ENCODE measurements at places on chromosomes 4 and X. TPM values are rescaled to one million over a fixed set of nuclear protein-coding genes. Genes with fewer than 3 reads are reported as not detected.

Gene P2RY10
- not detected for total RNA-seq

Gene RRH
- total RNA-seq: not detected

Gene TRIM60
- not detected for total RNA-seq

Gene TBC1D19
- 22.8 TPM for total RNA-seq

Gene SPINK2
- total RNA-seq: not detected

Gene RAB33A
- 0.78 TPM for total RNA-seq

Gene ALPK1
- total RNA-seq: 14.8 TPM

Gene FGF5
- not detected for total RNA-seq

Gene MAOA
- total RNA-seq: 118 TPM

Gene TMEM156
- total RNA-seq: 2.9 TPM

Gene LAMP2
- total RNA-seq: 67.7 TPM

Gene TCEAL2
- 2.3 TPM for total RNA-seq

Gene DCAF12L2
- not detected for total RNA-seq

Gene PNMA6F
- total RNA-seq: not detected

- H3K27ac ChIP-seq: no peak overlapping the region
- no peak for DNase-seq
- H3K4me3 ChIP-seq: no peak overlapping the region
- no peaks in the 10 kb centered on the region for H3K4me1 ChIP-seq
- H3K36me3 ChIP-seq: no peaks in the 10 kb centered on the region
- no peaks in the 10 kb centered on the region for H3K27me3 ChIP-seq
Measured at GRCh38 chr4:156475322-156475721, 496.3 kb downstream of the PDGFC start.

DNA sequence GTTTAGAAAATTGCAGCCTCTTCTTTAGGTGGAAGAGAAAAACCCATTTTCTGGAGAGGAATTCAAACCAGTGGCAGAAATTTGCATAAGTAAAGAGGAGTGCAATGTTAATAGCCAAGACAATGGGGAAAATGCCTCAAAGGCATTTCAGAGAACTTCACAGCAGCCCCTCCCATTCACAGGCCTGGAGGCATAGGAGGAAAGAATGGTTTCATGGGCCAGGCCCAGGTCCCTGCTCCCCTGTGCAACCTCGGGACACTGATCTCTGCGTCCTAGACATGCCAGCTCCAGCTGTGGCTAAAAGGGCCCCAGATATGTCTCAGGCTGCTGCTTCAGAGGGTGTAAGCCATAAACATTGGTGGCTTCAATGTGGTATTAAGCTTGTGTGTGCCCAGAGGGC, 161.8 kb upstream of the CENPE start:
- DNase-seq: no peak
- H3K4me3 ChIP-seq: no peak overlapping the region
- H3K27me3 ChIP-seq: no peaks in the 10 kb centered on the region

GRCh38 chr4:128737098-128737513, 72.4 kb upstream of the JADE1 start:
- no peak overlapping the region for H3K27ac ChIP-seq
- no peaks in the 10 kb centered on the region for H3K27me3 ChIP-seq
- H3K36me3 ChIP-seq: no peaks in the 10 kb centered on the region

DNA sequence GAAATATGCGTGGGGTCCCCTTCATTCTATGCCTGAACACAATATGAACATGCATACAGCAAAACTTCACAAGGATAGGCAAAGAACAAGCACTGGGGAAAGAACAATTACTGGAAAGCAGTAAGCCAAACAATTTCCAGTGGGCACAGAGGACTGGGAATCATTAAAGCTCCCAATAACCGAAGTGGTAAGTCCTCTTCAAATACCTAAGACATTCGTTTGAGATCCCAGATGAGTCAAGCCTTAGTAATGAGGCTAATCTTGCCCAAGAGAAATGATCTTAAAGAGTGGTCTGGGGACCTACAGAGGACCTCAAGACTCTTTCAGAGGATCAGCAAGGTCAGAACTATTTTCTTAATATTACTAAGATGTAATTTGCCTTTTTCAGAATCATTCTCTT, 28.6 kb downstream of the ANAPC10 start:
- H3K4me1 ChIP-seq: peaks cover 14% of the 10 kb centered on the region
- no peaks in the 10 kb centered on the region for H3K36me3 ChIP-seq
- H3K27ac ChIP-seq: no peak overlapping the region
- H3K27me3 ChIP-seq: no peaks in the 10 kb centered on the region
- H3K4me3 ChIP-seq: no peak overlapping the region

DNA sequence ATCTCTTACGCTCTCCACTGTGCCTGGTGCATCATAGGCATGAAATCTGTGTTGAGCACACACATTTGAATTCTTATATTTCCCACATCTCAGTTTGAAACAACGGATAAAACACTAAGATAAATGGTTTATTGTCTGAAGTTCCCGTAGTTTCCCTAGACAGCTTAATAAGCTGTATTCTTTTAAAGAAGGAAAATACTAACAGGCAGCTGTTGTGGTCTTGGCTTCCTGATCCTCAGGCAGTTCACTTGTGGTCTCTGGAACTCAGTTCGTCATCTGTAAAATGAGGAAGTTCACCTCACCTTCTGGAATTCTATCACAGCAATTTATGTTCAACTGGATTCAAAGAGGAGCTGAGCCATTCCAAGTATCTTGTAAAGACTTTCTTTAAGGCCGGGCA, 1805.6 kb upstream of the TENM3 start:
- H3K27ac ChIP-seq: no peak overlapping the region
- H3K27me3 ChIP-seq: no peaks in the 10 kb centered on the region
- no peaks in the 10 kb centered on the region for H3K36me3 ChIP-seq
- H3K4me1 ChIP-seq: no peaks in the 10 kb centered on the region
- H3K4me3 ChIP-seq: no peak overlapping the region

DNA sequence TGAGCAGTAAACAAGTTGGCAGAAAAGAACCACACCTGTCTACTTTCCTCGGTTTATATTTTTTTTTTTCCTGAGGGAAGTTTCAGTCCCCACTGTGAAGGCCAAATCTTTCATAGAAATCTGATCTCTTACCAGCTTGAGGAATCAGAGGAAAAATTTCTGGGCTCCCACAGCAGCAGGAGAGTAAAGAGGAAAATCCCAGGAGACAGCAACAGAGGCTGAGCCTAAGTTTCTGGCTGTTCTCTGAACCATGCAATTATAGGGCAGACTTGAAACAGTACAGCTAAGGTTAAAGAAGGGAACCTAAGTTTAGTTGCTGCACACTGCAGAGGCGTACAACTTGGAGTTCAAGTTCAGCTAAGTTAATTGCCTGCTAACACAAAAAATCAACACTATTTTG, 1090.9 kb upstream of the INTU start:
- no peaks in the 10 kb centered on the region for H3K36me3 ChIP-seq
- no peaks in the 10 kb centered on the region for H3K4me1 ChIP-seq
- no peak for DNase-seq
- H3K4me3 ChIP-seq: no peak overlapping the region
- H3K27ac ChIP-seq: no peak overlapping the region

GRCh38 chr4:108738003-108738706, 24.7 kb downstream of the ETNPPL start:
- H3K4me3 ChIP-seq: no peak overlapping the region
- H3K27me3 ChIP-seq: no peaks in the 10 kb centered on the region
- H3K27ac ChIP-seq: no peak overlapping the region
- no peak for DNase-seq
- no peaks in the 10 kb centered on the region for H3K4me1 ChIP-seq

DNA sequence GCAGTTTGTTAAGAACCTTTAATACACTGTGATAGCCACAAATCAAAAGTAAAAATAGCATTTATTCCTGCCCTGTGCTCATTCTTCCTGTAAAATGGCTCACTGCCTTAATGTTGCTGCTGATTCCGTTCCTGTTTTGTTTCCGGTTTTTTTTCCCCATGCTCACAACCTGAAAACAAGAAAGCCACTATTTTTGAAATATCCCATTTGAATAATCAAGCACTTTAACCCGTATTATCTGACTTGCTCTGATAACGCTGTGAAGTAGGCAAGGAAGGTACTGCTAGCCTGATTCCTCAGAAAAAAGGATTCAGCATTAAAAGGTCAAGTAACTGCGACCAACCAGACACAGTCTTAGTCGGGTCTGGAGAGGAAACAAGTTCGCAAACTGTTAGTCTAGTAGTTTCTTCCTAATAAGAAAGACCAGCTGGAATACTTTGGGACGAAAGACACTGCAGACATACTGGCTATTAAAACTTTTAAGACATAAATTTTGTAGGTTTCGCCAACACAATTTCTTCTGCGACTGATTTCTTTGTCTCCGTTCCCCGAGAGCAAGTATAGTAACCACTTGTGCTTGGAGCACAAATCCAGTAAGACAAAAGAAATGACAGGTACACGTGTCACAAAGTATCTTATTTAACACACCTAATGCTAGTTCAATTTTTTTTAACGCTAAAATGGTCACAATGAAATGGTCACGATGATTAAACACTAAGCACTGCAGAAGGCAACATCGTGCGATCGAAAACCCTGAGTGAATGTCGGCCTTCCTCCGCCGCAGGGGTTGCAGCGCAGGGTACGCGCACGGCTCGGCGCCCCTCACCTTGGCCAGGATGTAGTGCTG, 802 bp downstream of the COX18 start:
- H3K4me1 ChIP-seq: peaks cover 22% of the 10 kb centered on the region
- no peaks in the 10 kb centered on the region for H3K27me3 ChIP-seq
- peaks cover 2% of the 10 kb centered on the region for H3K36me3 ChIP-seq
- H3K4me3 ChIP-seq: peak overlapping the region; percentile 65
- H3K27ac ChIP-seq: peak overlapping the region; percentile 97

- no peaks in the 10 kb centered on the region for H3K4me1 ChIP-seq
- no peaks in the 10 kb centered on the region for H3K36me3 ChIP-seq
- no peak for DNase-seq
- no peak overlapping the region for H3K4me3 ChIP-seq
Measured at GRCh38 chrX:119721926-119722325, 29.0 kb upstream of the SEPTIN6 start.

- H3K27me3 ChIP-seq: no peaks in the 10 kb centered on the region
- no peak for DNase-seq
- H3K4me1 ChIP-seq: peaks cover 5% of the 10 kb centered on the region
- H3K27ac ChIP-seq: no peak overlapping the region
Measured at GRCh38 chr4:4256799-4257198, 8.8 kb upstream of the TMEM128 start.

- no peak overlapping the region for H3K27ac ChIP-seq
- H3K4me3 ChIP-seq: no peak overlapping the region
- no peaks in the 10 kb centered on the region for H3K27me3 ChIP-seq
Measured at GRCh38 chrX:80021621-80022020, 7.1 kb downstream of the TBX22 start.

GRCh38 chr4:127134490-127134889, 498.3 kb upstream of the INTU start:
- no peaks in the 10 kb centered on the region for H3K36me3 ChIP-seq
- no peak overlapping the region for H3K4me3 ChIP-seq
- H3K27ac ChIP-seq: no peak overlapping the region
- DNase-seq: no peak
- no peaks in the 10 kb centered on the region for H3K27me3 ChIP-seq

GRCh38 chr4:15004739-15005301, 2.5 kb downstream of the CPEB2 start:
- H3K4me3 ChIP-seq: peak overlapping the region; percentile 95
- no peaks in the 10 kb centered on the region for H3K36me3 ChIP-seq
- no peaks in the 10 kb centered on the region for H3K27me3 ChIP-seq
- DNase-seq: peak; percentile 89
- peak overlapping the region; percentile 100 for H3K27ac ChIP-seq

- no peaks in the 10 kb centered on the region for H3K27me3 ChIP-seq
- no peak overlapping the region for H3K4me3 ChIP-seq
- H3K4me1 ChIP-seq: no peaks in the 10 kb centered on the region
Measured at GRCh38 chr4:56619816-56620215, 61.3 kb downstream of the HOPX start.

DNA sequence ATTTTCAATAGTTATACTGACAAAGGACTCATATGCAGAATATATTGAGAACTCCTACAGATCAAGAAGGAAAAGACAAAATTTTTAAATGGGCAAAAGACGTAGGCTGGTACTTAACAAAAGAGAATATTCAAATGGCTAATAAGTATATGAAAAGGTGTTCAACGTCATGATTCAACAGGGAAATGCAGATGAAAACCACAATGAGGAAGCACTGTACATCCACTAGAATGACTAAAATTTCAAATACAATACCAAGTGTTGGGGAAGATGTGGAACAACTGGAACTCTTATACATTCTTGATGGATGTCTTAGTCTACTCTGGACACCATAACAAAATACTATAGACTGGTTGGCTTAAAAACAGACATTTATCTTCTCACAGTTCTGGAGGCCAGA, 1.3 kb upstream of the MRFAP1L1 start:
- no peak overlapping the region for H3K27ac ChIP-seq
- no peaks in the 10 kb centered on the region for H3K27me3 ChIP-seq
- H3K36me3 ChIP-seq: no peaks in the 10 kb centered on the region

DNA sequence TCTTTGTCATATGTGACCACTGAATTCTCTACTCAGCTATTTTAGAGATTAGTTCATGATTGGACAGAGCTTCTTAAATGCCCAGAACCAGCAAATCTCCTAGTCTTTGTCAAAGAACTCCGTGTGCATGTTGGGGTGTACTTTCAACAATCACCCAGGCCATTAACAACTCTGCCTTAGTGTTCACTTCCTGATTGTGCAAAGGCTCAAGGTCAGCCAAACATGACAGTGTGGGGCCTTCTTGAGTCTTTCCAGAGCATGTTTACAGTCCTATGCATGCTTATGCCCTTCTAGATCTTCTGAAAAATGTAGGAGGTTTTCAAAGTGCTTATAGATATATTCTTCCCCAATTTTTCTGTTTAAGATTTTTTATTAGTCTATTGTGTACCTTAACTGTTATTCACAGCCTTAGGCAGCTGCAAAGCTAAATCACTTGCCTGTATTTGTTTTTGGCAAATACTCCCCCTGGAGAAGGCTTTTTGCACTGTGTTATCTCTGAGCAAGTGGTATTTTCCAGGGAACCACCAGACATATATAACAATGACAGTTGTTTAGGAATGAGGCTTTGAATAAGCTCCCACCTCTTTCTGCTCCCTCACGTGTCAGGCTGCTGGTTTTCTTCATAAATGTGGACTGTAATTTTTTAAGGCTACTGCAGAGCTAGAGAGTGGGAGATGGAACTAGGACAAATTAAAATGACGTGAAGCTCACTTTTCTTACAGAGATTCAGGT, 24.0 kb upstream of the DRP2 start:
- H3K27me3 ChIP-seq: no peaks in the 10 kb centered on the region
- H3K27ac ChIP-seq: no peak overlapping the region
- H3K4me1 ChIP-seq: no peaks in the 10 kb centered on the region
- no peaks in the 10 kb centered on the region for H3K36me3 ChIP-seq
- no peak overlapping the region for H3K4me3 ChIP-seq
- no peak for DNase-seq

DNA sequence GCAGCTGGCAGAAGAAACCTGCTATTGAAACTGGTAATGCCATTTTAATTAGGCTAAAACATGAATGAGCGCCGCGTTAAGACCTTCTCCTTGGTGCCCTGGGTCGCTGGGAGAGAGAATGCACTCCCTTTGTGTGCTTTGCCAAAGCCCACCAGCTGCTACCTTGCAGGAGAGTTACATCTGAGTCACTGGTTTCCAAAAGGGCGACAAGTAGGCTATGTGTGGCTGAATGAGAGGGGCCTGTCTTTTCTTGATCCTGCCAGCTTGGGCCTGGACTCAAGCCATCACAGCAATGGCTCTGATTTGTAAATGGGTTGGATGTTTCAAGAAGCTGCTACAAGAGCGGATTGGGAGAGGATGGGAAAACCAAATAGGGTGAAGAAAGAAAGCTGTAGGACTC, 81.5 kb downstream of the NHS start:
- no peak overlapping the region for H3K27ac ChIP-seq
- H3K4me3 ChIP-seq: no peak overlapping the region
- no peak for DNase-seq
